Body of pancreas (tissue), 4 donors: ENCODE measurements at places on chromosomes 12 and 14.

DNA sequence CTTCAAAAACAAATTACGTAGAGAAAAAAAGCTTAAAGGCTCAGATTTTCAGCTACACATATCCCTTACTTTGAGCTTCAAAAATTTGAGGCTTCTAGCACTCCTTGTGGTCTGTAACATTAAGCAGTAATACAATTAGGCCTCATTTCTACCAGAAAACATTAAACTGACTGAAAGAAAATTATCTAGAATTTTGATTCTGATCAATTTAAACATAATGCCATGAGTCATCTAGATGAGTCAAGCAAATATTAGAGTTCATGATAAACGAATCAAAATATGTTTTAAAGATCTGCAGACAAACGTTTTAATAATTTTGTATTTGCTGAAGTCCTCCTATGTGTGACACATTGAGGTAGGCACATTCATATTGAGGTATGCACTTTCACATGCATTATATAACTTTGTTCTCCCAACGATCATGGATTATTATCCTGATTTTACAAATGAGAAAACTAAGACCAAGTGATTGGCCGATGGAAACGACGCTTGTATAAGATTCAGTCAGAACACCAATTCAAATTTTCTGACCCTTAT lies 4.3 kb downstream of the OSBPL8 start:
- no peak for DNase-seq

GRCh38 chr14:31059152-31059924 lies 33.2 kb upstream of the STRN3 start:
- peak; percentile 85 for DNase-seq

- DNase-seq = no peak
Measured at GRCh38 chr14:92538412-92538985, 24.9 kb downstream of the RIN3 start.

- no peak for DNase-seq
Measured at GRCh38 chr14:71289536-71289935, 382.3 kb downstream of the PCNX1 start.

DNA sequence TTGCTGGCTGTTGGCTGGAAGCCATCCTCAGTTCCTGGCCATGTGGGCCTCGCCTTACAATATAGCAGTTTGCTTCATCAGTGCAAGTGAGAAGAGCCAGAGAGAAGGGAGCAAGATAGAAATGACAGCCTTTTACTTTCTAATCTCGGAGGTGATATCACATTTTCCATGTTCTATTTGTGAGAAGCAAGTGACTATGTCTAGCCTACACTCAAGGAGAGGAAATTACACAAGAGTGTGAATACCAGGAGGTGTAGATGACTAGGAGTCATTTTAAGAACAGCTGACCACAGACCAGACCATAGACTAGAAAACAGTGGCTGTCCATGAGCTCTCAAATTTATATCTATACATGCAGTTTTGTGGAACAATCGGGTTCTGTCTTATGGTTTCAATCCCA lies 163.0 kb upstream of the NRXN3 start:
- DNase-seq = no peak

DNA sequence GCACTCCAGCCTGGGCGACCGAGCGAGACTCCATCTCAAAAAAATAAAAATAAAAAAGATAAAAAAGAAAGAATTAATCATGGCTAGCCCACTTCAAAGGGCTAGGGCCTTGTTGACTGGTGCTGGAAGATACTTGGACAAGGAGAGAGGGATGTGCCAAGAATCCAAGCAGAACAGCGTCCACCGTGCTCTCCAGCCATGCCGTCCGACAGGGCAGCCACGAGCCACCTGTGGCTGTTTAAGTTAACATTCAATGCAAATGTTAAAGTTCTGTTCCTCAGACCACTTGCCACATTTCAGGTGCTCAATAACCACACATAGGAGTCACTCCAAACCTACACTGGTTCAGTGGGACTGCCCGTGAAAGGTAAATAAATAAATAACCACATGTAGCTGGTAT lies 21.4 kb downstream of the SLC6A13 start:
- DNase-seq = no peak
